ENCODE measurements at places on chromosomes 12 and 14. TPM values are rescaled to one million over a fixed set of nuclear protein-coding genes. Genes with fewer than 3 reads are reported as not detected.

Gene IFNG-AS1
- not detected for total RNA-seq

GRCh38 chr12:4277857-4278256, 4.3 kb downstream of the CCND2 start:
- no peak for DNase-seq

GRCh38 chr12:116610971-116611541, 51.9 kb downstream of the MAP1LC3B2 start:
- DNase-seq: no peak

Gene GPD1
- total RNA-seq: 0.17 TPM

DNA sequence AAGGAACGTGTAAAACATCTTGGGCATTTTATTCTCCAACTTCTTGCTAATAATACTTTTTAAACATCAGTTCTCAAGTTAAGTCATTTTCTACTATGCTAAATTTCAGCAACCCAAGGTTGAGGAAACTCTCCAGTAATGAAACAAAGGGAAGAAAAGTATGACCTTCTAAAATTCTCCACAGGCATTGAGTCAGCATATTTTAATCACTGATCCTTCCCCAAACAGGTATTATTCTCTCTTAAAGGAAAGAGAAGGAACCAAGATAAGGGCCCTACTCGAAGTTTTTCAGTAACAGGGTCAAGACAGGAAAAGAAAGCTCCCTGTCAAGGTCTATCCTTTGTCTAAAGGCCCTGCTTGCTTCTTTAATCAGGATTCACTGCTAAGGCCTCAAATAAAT, 3.0 kb downstream of the KICS2 start:
- no peak for DNase-seq

GRCh38 chr12:101089271-101089670, 120.8 kb downstream of the SLC5A8 start:
- DNase-seq: no peak

GRCh38 chr12:131867891-131868675, 26.3 kb upstream of the ULK1 start:
- no peak for DNase-seq

- no peak for DNase-seq
These were observed 187.4 kb downstream of the C12orf42 start for GRCh38 chr12:103308396-103308795.

DNA sequence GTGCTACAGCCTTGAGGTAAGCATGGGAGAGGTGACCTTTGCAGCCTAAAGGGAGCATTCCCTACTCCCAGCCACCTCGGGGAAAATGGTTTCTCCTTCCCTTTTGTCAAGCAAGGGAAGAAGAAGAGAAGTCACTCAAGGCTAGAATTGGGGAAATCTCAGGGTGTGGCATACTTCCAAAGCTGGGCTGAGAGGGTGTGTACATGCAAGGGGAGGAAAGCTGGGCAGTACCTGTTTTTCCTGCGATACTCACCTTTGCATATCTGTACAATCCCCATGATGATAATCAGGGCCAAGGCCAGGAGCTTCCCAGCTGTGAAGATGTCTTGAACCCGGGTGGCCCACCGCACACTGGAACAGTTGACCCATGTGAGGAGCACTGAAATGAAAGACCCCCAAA, 23.8 kb upstream of the CEBPE start:
- DNase-seq: no peak

DNA sequence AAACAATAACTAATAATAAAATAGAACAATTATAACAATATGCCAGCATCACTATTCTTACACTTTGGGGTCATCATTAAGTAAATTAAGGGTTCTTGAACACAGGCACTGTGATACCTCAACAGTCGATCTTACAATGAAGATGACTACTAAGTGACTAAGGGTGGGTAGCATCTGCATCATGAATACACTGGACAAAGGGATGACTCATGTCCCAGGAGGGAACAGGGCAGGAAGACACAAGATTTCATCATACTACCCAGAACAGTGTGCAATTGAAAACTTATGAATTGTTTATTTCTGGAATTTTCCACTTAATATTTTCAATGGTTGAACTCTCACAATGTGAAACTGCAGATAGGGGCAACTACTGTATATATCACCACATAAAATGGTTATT, 19.7 kb downstream of the TSPAN19 start:
- peak; percentile 98 for DNase-seq

- peak; percentile 98 for DNase-seq
These were observed 369.6 kb downstream of the ATP23 start for GRCh38 chr12:58310809-58311622.

DNA sequence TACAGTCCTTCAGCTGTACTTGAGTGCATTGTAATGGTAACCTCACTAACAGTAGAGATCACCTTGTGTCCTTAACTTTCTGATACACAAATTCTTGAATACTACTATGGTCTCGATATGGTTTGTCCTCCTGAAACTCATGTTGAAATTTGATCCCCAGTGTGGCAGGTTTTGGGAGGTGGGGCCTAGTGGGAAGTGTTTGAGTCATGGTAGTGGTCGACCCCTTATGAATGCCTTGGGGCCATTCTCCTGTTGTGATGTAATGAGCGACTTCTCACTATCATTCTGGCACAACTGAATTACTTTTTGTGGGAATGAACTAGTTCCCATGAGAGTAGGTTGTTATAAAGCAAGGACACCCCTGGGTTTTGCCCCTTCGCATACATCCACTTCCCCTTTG, 52.3 kb downstream of the IPO8 start:
- DNase-seq: peak; percentile 19

Gene GPR65
- total RNA-seq: not detected

Gene ACOT6
- total RNA-seq: not detected

Gene ALG10
- 10.7 TPM for total RNA-seq

GRCh38 chr14:67622675-67623074, 3.0 kb downstream of the ARG2 start:
- DNase-seq: peak; percentile 68

- DNase-seq: no peak
These were observed 105.1 kb upstream of the AMIGO2 start for GRCh38 chr12:47184813-47185212.

Gene ARHGDIB
- total RNA-seq: 16.0 TPM

GRCh38 chr14:50389668-50390441, 6.8 kb downstream of the CDKL1 start:
- no peak for DNase-seq

Gene REC8
- 1.6 TPM for total RNA-seq

Gene PLEK2
- 0.64 TPM for total RNA-seq

DNA sequence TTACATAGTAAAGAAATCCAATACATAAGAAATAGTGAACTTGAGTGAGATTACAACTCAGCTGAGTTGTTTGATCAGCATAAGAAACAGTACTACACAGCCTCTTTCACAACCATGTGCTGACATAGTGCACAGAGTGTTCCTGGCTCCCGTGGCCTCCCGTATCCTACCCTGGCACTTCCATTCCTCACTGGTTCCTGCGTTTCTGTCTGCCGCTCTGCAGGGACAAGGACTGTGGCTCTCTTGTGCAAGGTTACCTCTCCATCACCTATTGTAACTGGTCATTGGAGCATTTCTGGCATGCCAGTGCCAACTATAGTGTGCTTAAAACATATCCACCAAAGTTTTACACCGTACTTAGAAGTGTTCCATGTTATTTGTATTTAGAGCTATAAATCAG, 46.3 kb upstream of the PCED1B start:
- DNase-seq: no peak

- DNase-seq: no peak
These were observed 52.8 kb downstream of the CRADD start for GRCh38 chr12:93729934-93730333.

DNA sequence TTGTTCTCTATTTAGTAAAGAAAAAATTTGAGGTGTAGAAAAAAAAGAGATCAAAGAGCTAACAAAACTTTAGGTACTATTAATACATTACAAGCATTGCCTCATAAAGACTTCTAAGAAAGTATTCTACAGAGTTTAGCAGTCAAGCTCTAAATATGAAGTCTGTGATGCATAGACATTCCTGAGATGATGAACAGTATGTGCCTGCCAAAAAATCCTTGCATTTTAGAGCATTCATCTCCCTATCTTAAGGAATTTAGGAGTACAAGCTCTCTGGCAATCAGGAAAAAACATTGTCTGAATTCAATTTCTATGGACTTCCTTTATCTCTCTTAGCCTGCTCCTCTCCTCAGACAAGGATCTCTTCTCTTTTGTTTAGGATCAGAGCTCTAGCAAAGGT, 202.6 kb upstream of the LRFN5 start:
- DNase-seq: no peak
